ENCODE measurements at places on chromosomes 4 and X.

DNA sequence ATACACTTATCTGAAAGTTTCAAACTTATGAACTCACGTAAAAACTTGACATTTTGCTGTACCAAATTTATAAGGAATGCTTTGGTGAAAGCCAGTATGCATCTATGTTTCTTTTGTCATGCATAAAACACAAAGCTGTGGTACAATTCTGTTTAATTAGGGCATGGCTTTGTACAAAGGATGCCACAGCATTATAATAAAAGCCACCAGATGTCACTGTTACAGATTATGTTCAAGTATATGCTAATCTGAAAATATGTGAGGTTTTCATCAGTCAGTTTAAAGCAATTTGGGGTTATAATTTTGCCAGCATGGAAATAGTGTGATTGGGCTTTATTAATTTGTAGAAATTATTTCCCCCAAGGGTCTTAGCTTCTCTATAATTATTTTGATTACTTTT, 69.0 kb downstream of the ATOH1 start:
- DNase-seq, result no peak

- no peak for DNase-seq
These were observed 161.2 kb upstream of the TAPT1 start for GRCh38 chr4:16387448-16387847.

GRCh38 chr4:180717451-180718033, 1525.7 kb upstream of the TENM3 start:
- no peak for DNase-seq

GRCh38 chr4:173860094-173860493, 330.1 kb upstream of the HAND2 start:
- DNase-seq, result no peak

DNA sequence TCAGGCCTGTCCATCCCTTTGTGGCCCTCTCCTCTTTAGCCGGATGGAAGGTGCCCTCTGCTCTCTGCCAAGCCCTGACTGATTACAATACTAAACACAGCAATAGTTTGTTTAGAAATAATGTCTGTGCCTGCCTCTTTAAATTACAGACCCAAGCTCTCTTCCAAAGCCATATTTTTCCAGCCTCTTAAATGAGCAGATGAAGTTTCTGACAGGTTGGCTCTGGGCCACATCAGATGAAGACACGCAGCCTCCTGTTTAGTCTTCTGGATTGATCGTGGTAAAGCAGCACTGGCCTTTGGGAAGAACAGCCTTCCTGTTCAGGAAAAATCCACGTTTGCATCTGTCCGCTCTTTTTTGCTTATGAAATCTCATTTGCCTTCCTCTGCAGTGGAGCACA, 133.6 kb downstream of the CPE start:
- no peak for DNase-seq

- no peak for DNase-seq
These were observed 383.0 kb upstream of the GALNT7 start for GRCh38 chr4:172785613-172786012.

DNA sequence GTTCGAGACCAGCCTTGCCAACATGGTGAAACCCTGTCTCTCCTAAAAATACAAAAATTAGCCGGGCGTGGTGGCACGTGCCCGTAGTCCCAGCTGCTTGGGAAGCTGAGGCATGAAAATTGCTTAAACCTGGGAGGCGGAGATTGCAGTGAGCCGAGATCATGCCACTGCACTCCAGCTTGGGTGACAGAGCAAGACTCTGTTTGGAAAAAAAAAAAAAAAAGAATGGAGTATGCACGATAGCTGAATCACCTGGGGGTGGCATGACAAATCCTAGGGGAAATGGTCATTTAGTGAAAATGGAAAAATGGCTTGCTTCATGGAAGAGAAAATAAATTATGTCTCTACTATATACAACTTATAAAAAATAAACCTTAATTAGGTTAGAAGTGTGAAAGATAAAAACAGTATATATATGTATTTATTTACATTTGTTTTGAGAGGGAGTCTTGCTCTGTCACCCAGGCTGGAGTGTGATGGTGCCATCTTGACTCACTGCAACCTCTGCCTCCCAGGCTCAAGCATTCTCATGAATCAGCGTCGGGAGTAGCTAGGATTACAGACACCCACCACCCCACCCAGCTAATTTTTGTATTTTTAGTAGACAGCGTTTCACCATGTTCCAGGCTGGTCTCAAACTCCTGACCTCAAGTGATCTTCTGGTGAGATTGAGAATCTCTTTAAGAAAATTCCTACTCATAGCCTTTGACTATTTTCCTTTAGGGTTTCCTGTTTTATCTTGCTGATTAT, 19.3 kb upstream of the ING2 start:
- no peak for DNase-seq

- DNase-seq, result no peak
These were observed 19.8 kb upstream of the SORCS2 start for GRCh38 chr4:7172508-7172907.

DNA sequence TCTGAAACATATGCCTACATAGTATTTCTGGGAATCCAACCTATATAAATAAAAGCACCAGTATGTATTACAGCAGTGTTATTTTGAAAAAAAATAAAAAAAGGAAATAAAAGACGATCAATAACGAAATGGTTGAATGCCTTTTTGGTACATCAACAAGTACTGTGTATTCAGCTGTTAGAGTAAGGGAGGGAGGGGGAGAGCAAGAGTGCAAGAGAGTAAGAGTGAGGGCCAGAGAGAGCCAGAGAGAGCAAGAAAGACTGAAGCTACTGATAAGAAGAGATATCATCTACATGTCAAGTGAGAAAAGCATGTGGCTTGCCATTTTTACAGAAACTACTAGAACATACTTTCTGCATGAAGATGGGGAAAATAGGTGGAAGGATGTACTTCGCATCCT, 1.8 kb downstream of the SPIN4 start:
- DNase-seq, result no peak

DNA sequence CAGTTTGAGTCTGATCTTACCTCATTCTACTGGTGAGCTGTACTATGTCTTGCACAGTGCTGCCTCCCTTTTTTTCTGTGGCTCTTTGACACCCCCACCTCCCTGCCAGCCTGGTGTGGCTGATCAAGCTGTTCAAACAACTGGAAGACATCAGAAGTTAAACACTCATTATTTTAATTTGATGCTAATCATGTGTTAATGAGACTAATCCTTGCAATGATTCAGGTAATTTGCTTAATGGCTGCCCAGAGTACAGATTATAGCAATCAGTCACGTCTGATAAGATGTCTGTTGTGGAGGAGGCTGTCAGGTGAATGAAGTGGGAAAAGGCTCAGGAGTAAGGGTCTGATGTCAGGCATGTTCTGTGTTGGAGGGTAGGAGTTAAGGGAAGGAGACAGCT, 87.4 kb upstream of the GK2 start:
- no peak for DNase-seq

DNA sequence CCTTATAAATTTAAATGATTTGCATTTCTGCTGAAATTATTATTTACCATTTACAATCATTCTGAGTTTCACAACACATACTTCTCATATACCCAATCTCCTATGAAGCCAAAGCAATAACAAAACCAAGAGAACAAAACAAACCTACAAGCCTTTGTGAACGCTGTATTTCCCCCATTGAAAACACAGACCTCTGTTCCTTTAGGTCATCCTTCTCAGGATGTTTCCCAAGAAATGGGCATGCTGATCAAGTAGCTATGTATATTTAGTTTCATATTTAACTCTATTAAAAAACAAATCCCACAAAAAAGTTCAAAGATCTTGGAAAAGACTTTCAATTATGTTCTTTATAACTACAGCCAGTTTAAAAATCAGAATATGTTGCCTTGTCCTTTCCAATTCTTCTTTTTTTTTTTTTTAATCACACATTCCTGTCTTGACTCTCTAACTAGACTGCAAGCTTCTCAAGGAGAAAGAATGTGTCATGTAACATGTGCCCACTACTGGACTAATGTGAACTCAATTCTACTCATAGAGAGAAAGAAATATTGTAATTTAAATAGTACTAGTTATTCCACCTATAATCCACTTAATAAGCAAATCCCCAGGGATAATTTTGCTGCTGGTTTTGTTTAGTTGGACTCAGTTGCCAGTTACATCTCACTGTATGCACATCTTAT, 84.3 kb upstream of the PRSS48 start:
- DNase-seq, result no peak

DNA sequence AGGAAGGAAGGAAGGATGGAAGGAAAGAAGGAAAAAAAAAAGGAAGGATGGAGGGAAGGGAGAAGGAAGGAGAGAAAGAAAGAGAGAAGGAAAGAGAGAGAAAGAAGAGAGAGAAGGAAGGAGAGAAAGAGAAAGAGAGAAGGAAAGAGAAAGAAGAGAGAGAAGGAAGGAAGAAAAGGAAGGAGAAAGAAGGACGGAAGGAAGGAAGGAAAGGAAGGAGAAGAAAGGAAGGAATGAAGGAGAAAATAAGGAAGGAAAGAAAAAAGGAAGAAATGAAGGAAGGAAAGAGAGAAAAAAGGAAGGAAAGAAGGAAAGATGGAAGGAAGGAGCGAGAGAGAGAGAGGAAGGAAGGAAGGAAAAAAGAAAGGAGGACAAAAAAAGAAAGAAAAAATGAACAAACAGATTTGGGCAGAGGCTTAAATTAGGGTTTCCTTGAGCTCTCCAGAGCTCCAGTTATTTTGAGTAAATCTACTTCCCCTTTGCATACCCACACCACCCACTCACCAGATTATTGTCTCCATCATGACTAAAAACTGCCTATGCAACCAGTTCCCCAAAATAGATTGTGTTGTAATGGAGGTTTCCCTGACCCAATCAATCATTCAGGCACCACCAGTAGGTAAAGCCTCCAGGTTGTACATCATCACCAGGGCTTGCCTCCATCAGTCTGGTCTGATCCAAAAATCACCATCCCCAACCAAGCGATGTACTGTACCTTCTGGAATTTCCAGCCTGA, 1722.9 kb upstream of the PCDH10 start:
- DNase-seq, result no peak

DNA sequence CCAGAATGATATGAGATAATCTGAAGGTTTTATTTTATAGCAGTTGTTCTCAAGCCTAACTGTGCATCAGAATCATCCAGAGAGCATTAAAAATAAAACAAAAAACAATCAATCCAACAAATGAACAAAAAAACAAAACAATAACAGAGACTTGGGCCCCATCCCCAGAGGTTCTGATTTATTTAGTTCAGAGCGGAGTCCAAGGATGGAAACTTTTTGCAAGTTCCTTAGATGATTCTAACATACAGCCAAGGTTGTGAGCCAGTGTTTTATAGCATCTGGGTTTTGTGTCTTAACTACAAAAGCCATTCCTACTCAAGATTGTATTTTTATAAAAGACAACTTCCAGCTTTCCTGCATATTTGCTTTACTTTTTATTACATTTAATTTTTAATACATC, 59.4 kb upstream of the GRPR start:
- no peak for DNase-seq

DNA sequence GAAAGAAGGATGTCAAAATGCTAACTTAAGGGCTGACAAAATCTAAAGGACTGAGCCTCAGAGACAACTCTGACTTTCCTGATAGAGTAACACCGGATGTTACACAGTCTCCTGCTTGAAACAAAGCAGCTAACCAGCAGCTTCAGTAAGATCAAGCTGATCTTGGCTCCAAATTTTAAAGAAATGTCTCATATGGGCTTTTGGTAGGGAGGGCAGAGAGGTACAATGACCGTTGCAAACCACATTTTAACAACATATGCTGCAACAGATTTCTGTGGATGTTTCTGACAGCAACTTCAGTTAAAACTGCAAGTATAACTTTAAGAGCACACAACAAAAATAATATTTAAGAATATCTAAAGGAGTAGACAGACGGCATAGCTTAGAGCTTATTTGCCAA, 9.1 kb downstream of the RPGR start:
- DNase-seq, result no peak

DNA sequence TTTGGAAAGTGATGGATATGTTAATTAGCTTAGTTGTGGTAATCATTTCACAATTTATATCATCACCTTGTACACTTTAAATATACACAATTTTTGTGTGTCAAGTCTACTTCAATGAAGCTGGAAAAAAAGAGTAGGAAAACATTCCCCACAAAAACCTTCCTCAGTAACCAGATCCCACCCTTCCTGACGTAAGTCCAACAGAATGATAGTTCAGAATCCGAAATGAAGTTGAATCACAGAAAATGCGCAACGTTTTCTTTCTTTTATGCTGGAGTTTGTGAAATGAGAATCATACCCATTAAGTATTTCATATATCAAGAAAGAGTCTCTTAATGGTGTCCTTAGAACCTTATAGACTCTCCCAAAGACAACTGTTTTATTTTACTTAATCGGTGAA, 292.9 kb downstream of the USP46 start:
- DNase-seq, result no peak

DNA sequence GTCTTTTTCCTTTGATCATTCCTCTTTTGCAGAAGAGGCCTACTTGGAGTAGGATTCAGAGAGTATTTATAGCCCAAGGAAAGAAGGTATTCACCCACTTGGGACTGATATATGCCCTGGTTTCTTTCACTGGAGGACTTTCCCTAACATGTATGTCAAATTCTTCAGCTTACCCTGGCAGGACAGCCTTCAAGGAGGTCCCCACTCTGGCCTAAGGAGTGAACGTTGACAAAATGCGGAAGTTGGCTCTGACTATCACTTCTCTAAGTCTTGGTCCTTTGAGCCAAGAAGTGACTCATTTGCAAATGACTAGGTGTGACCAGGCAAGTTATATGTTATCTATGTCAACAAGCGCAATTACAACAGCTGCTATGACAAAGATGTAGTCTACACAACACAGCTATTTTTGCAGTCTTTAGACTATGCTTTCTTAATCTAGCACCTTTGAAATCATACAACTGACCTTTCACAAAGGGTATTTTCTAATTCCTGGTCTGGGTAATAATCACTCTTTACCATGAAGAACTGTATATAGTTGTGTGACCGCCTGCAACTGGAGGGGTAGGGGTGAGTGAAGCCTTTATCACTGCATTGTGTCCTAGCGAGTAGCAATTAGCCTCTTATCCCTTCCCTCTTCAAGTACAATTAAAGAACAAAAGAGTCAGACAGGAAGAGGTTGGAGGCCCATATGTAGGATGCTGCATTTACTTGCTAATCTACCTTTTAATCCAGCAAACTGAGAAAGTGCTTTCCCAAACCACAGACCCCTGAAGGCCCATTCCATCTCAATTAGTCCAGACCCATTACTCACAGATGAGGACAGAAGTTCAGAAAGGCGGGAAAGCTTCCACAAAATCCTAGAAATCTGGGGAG, 50.1 kb downstream of the RASGEF1B start:
- DNase-seq, result no peak

DNA sequence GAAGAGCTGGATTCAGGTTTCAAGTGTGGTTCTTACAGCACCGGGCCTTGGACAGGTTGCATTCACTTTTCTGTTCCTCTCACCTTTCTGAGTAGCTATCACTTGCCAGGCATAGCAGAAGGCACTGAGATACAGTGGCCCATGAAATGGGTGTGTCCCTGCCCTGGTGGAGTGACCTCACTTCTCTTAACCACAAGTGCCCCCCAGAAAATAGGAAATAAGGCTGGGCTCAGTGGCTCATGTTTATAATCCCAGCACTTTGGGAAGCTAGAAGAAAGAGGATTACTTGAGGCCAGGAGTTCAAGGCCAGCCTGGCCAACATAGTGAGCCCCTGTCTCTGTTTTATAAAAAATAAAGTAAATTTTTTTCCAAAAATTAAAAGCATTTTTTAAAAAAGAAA, 101.7 kb upstream of the KIT start:
- no peak for DNase-seq
